ENCODE measurements at places on chromosomes 12 and 14.

GRCh38 chr14:104280902-104281767 lies 142.7 kb downstream of the KIF26A start:
- DNase-seq, result no peak

- DNase-seq, result peak; percentile 85
Measured at GRCh38 chr12:106861984-106862916, 87.8 kb downstream of the RIC8B start.

- no peak for DNase-seq
Measured at GRCh38 chr14:104111301-104112112, 26.0 kb downstream of the ASPG start.

DNA sequence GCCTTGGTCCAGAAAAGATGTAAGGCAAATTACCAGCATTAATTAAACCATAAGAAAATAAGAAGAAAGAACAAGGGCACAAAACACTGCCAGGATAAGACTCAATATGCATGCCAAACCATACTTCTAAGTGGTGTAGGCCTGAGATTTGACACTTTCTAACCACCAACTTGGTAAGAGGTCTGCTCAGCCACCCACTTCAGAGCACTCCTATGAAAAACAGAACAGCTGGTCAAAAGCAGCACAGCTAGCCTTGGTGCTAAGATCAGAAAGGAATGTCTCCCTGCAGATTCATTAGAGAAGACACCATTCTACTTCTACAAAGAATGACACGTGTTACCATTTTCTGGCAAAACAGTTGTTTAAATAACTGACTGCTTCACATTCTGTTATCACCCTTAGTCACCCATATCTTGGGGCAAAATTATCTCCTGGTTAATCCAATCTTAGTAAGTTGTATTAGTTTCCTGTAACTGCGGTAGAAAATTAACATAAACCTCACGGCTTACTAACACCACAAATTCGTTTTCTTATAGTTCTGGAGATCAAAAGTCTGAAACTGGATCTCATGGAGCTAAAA lies 13.2 kb downstream of the RPS6KA5 start:
- no peak for DNase-seq

DNA sequence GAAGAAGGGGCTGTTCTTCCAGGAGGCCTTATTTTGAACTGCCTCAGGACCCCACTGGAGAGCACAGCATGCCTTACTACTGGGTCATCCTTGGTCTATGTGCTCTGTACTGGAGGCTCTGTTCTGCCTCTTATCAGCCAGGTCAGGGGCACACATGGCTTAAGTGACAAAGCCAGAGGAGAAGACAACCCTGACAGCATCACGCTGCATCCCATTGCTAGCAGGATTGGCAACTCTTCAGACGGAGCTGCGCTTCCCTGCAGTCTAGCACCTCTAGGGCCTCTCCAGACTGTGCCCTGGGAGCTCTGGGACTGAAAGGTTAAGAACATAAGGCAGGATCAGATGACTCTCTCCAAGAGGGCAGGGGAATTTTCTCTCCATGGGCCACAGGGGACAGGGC lies 17.3 kb upstream of the TIGAR start:
- DNase-seq, result no peak

- no peak for DNase-seq
Measured at GRCh38 chr12:131157743-131158142, 204.0 kb downstream of the ADGRD1 start.

GRCh38 chr12:122793685-122794106 lies 19.3 kb downstream of the CCDC62 start:
- peak; percentile 62 for DNase-seq

- no peak for DNase-seq
Measured at GRCh38 chr12:4957761-4958160, 48.1 kb downstream of the KCNA1 start.

DNA sequence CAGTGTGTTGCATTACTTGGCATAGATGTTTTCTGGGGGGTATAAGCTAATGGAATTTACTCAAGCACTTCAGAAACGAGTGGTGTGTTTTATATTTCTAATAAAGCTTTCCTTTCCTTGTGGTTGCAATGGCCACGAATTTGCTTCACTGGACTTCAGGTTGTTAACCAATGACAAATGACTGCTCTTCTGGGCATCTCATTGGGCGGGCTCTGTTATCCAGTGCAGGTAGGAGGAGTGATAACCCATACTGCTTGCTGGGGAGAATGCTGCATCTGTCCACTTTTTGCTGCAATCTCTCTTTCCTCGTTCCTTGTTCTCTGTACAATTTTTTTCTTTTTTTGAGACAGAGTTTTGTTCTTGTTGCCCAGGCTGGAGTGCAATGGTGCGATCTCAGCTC lies 80.0 kb upstream of the RPH3A start:
- no peak for DNase-seq

DNA sequence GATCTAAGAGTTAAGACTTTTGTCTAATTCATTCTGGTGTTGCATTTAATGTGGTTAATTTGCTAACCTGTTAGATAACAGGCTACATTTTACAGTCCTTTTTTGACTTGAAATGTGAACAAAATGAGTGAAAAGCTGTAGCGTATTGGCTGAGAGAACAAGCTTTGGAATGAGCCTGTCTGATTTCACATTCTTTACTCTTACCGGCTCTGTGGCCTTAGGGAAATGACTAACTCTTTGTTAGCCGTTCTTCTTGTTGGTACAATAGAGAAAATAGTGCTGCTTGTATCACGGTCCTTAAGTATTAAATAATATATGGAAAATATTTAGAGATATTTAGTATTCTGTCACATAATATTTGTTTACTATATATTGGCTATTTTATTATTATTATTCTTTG lies 1.9 kb downstream of the MNAT1 start:
- peak; percentile 70 for DNase-seq

- DNase-seq, result no peak
Measured at GRCh38 chr12:115730975-115731541, 546.4 kb downstream of the MED13L start.

- peak; percentile 30 for DNase-seq
Measured at GRCh38 chr14:33848706-33849454, 102.0 kb downstream of the EGLN3 start.

GRCh38 chr12:83807871-83808270 lies 1104.7 kb downstream of the SLC6A15 start:
- DNase-seq, result peak; percentile 48

DNA sequence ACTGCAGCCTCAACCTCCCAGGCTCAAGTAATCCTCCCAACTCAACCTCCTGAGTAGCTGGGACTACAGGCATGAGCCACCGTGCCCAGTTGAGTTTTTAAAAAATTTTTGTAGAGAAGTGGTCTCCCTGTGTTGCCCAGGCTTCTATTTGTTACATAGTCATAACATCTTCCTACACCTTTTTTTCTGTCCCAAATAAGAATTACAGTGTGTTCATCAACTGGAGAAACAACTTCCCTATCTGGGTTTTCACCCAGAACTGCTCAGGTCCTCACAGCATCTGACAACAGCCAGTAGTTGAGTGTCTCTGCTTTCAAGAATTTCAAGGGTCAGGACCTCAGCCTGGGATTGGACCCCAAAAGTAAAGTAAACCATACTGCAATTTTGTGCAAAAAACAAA lies 235.2 kb upstream of the AMIGO2 start:
- no peak for DNase-seq

DNA sequence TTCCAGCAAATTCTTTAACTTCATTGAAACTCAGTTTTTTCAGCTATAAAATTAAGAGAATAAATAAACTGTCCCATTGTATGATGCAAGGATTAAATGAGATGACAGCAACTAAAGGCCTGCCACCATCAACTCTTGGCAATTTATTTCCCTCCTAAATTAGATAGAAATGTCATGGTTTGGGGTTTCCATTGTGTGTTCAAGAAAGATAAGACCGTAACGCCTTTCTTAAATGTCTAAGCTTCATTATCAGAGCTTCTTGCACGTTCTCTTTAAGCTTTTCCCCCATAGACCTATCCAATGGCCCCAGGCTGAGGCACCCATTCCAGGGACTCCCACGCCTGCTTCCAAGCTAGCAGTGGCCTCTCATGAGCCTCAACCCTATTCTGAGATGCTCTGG lies 281.9 kb downstream of the CACNA1C start:
- DNase-seq, result no peak

- DNase-seq, result no peak
Measured at GRCh38 chr12:117470804-117471203, 109.4 kb upstream of the NOS1 start.

- no peak for DNase-seq
Measured at GRCh38 chr12:561908-562593, 101.2 kb downstream of the NINJ2 start.

GRCh38 chr14:33273978-33274377 lies 335.3 kb downstream of the NPAS3 start:
- DNase-seq, result no peak

DNA sequence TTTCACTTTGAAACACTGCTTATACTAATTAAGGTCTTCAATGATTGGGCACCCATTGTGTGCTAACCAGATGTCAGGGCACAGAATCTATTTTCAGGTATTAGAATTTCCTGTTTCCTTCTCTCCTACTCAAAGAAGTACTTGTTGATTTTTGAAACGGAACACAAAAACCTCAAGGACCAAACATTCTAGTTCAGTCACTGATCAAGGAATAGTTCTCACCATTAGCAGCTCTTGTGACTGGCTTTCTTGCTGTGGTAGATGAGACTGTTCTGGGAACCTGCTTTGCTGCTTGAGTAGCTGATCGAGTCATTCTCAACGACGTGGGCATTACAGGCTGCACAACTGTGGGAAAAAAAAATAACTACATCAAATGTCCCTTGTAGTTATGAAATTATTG lies 11.0 kb downstream of the DLGAP5 start:
- no peak for DNase-seq

GRCh38 chr12:10554228-10554755 lies 48.6 kb downstream of the EIF2S3B start:
- no peak for DNase-seq

DNA sequence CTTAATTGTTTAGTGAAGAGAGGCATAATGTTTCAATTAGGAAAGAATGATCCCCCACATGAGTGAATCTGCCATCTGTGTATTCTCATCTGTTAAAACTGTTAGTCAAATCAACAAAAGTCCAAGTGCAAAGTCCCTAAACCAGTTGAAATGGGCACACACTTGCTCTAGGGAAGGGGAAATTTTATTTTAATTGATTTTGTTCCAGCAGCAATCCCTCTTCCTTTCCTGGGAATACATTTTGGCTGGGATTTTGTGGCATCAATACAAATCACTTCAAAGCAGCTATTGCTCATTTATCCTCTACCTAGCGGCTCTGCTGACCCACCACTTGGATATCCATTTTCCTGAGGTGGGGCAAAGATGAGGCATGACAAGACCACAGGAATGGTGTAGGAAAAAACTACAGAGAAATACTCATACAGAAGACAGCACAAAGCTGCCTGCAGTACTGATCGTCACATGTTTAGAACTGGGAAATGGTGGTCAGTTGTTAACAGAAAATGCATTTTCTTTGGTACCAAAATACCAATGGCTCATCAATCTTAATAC lies 9.8 kb upstream of the SSTR1 start:
- DNase-seq, result peak; percentile 89

DNA sequence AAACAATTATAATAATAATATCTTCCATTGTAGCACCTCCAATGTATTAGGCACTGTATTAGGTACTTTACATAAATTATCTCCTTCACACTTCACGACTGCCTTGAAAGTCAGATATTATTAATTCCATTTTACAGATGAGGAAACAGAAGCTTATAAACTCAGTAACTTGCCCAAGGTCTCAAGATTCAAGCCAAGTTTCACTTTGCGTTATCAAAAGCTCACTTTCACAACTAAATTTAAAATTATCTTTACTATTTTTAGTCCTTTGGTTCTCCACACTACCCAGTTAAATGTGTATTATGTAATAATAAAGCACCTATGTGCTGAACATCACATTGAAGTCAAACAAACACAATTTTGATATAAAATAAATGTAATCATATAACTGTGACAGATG lies 55.8 kb downstream of the NUMB start:
- DNase-seq, result no peak

- peak; percentile 51 for DNase-seq
Measured at GRCh38 chr12:103771466-103771865, 69.6 kb downstream of the NT5DC3 start.

DNA sequence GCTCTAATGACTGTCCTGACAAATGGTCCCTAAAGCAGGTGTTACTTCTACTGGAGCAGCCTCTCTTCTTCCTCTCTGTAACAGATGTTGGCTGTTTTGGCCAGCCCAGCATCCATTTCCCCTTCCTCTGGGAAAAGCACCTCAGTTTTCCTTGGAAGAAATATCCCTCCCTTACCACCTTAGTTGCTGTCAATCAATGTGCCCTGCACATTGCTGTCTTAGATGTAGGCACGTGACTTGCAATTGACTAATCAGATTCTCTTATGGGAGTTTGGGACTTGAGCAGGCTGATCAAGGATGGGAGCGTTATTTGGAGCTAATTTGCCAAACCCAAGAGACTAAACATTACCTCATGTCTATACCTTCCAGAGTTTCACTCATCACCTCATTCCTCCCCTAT lies 12.0 kb upstream of the TMED2 start:
- no peak for DNase-seq

- peak; percentile 20 for DNase-seq
Measured at GRCh38 chr12:98819821-98820404, 174.8 kb downstream of the APAF1 start.

DNA sequence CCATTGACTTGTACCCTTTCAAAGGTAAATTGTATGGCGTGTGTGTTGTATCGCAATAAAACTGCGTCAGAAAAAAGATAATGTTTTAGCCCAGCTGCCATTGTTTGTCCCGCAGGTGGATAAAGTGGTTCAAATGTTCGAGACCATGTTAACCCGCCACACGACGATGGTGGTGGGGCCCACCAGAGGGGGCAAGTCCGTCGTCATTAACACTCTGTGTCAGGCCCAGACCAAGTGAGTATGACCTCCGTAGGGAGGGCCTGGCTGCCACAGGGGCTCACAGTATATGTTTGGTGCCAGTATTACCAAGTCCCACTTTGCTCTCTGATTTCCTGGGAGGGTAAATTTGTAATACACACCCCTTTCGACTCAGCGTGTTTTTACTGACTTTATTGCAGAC lies 96.9 kb downstream of the DNAH10 start:
- DNase-seq, result no peak

GRCh38 chr12:96985515-96986362 lies 78.7 kb downstream of the NEDD1 start:
- no peak for DNase-seq

DNA sequence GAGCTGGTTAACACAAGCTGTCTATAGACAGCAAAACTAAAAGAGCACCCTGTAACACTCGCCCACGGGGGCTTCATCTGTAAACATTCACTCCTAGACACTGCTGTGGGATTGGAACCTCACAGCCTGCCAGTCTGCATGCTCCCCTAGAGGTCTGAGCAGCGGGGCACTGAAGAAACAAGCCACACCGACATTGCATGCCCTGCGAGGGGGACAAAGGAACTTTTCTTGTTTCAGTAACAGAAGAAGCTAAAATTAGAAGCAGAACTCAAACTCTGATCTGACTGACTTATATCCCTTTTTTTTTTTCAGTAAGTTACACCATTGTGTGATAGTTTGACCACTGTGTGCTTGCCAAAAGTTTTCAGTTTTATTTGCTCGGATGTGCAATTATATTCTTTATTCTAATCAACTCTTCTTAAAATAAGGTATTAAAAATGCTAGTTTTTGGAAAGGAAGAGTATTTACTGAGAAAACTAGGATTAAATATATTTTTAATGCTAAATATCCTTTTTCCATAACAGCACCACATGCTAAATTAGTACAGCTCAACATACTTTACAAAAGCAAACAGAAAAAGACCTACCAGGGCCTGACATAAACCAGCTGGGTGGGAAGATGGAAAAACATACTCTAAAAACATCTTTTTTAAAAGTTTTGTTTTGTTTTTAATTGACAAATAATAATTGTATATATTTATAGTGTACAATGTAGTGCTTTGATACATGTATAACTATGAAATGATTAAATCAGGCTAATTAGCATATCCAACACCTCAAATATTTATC lies 100.2 kb downstream of the EPS8 start:
- DNase-seq, result no peak
